ENCODE measurements at places on chromosomes 7 and 10.

- no peak for DNase-seq
These were observed 38.1 kb downstream of the CTTNBP2 start for GRCh38 chr7:117835016-117835664.

DNA sequence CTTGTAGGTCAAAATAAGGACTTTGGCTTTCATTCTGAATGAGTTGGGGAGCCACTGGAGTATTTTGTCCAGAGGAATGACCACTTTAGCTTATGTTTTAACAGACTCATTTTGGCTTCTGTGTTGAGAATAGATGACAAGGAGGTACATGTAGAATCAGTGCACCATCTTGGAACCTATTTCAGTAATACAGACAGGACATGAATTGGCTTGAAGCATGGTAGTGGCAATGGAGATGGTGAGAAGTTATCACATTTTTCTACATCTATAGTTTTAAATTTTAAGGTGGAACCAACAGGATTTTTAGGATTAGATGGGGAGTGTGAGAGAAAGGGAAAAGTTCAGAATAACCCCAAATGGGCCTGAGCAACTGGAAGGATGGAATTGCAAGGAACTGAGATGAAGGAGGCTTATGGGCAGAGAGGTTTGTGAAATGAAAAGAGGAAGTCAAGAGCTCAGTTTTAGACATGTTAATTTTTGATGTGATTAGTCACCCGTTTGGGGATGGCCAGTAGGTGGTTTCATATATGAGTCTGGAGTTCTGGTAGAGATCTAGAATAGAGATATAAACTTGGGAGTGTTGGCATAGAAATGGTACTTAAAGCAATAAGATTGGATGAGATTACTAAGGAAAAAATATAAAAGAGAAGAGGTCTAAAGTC, 89.2 kb upstream of the JAZF1 start:
- no peak for DNase-seq

GRCh38 chr10:74955796-74956195, 129.4 kb downstream of the KAT6B start:
- DNase-seq, result peak; percentile 23

DNA sequence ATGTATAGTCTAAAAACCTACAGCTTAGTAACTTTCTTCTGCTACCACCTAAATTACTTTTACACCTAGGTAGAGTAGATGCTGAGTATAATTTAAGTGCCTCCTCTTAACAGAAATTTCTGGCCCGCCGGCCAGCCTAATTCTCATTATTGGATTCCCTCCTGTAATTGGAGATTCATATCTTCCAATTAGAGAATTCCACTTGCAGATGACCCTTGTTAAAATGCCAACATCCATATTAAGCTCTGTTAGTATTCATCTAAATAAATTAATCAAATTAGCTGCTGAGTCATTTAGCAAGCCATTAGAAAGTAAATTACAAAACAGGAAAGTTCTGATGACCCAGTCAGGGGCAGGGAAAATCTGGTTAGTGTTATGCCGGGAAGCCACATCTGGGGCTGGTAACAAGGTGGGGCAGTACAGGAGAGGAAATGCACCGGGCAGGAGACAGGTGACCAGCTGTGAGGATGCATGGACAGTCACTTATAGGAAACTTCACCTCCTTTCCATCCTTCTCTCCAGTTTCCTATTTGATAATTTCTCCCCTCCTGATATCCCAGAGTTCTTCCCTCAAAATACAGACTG, 82.8 kb downstream of the ORC5 start:
- no peak for DNase-seq

GRCh38 chr10:60463746-60464145, 74.1 kb upstream of the ANK3 start:
- peak; percentile 59 for DNase-seq

GRCh38 chr10:124561206-124561605, 99.6 kb downstream of the LHPP start:
- DNase-seq, result no peak

GRCh38 chr7:17822547-17823173, 117.6 kb downstream of the SNX13 start:
- DNase-seq, result no peak

- peak; percentile 31 for DNase-seq
These were observed 59.5 kb upstream of the HECTD2 start for GRCh38 chr10:91350651-91351081.

DNA sequence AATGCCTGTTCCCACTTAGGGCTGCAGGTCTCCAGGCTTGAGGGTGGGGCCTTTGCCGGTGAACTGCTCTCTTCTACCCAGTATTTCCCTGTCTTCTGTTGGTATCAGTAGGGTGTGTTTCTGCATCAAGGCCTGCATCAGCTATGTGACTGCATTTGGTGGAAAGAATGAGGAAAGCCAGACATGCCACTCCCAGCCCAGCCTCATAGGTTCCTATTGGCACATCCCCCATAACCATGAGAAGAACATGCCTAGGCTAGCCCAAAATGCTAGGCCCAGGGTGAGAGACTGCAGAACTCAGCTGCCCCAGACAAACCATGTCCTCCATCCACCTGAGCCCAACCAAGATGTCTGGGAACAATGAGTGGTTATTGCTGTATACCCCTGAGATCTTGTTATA, 380.3 kb upstream of the ADARB2 start:
- no peak for DNase-seq

DNA sequence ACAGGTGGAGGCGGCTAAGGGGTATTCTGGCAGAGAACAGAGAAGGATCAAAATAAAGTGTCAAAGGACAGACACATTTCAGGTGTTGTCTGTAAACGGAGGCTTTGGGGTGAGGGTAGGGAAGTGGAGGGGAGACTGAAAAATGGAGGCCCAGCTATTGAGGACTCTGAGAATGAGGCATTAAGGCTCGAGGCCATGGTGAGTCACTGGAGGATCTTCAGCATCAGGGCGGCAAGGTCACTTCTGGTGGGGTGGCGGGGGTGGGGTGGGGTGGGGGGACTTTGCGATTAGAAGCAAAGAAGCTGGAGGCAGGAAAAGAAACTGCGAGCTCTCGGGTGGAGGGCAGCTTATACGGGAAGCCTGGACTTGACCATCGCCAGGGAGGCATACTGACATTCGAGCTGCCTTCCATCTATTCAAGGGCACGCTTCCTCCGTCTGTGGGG, 58.4 kb upstream of the PCGF5 start:
- DNase-seq, result peak; percentile 6

DNA sequence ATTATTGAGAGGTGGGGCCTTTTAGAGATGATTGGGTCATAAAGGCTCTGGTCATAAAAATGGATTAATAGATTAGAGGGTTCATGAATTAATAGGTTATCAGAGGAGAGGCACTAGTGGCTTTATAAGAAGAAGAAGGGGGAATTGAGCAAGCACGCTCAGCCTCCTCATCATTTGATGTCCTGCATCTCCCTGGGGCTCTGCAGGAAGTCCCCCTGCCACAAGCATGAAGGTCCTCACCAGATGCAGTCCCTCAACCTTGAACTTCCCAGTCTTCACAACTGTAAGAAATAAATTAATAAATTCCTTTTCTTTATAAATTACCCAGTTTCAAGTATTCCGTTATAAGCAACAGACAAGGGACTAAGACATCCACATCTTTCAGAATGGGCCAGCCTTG, 17.1 kb upstream of the C10orf67 start:
- DNase-seq, result no peak

GRCh38 chr10:84314275-84314674, 14.1 kb upstream of the CCSER2 start:
- DNase-seq, result no peak

DNA sequence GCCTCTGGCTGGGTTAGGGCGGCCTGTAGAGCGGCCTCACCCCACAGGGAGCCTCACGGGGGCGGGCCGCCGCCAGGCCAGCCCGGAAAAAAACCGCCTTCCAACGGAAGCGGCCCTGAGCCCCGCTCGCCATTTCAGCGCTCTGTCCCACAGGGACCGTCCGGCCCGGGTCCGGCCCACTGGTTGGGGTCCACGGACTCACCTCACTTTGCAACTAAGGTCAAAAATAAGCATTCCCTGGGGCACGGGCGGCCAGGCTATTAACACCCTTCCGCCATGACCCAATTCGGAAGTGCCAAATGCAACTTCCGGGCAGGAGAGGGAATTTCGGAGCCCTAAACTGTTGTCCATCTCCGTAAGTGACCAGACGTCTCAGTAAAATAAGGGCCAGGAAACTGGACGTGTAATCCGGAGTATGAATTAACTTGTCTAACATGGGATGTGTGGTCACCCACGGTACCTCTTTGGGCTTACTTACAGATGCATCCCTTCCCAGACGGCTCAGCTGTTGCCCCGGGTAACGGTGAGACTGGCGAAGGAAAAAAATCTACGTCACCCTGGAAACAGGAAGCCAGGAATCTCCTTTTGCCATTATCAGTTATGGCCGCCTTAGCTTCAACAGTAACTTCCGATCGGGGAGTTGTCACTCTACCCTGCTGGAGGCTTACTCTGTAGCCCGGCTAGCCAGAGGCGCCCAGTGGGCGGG, at the start of gene BBIP1:
Gene BBIP1 (minus strand): TSS at position 538 of the 706 bp plus-strand sequence. CDS start 1,023 bp downstream, outside the sequence.
- peak; percentile 100 for DNase-seq

GRCh38 chr7:28456044-28456443, 43.7 kb downstream of the CREB5 start:
- no peak for DNase-seq

GRCh38 chr7:25864511-25864910, 287.5 kb upstream of the NFE2L3 start:
- no peak for DNase-seq

- DNase-seq, result no peak
These were observed 133.0 kb upstream of the ZNF32 start for GRCh38 chr10:43781480-43782361.

DNA sequence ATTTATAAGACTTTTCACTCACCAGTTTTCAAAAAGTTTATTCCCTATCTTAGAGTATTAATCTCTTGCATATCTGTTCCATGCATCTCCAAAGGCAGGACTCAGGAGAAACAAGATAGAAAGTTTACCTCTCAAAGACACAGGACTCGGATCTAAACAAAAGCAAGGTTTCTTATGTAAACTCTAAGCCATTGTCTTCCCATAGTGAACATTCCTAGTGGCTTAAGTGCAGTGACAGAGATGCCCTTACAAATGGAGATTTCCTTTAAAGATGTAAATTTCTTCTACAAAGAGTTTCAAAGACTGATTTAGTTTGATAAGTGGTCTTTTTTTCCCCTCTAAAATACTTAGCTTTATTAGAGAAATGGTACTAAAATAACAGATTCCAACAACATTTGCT, 209.8 kb downstream of the ACTR3B start:
- no peak for DNase-seq

DNA sequence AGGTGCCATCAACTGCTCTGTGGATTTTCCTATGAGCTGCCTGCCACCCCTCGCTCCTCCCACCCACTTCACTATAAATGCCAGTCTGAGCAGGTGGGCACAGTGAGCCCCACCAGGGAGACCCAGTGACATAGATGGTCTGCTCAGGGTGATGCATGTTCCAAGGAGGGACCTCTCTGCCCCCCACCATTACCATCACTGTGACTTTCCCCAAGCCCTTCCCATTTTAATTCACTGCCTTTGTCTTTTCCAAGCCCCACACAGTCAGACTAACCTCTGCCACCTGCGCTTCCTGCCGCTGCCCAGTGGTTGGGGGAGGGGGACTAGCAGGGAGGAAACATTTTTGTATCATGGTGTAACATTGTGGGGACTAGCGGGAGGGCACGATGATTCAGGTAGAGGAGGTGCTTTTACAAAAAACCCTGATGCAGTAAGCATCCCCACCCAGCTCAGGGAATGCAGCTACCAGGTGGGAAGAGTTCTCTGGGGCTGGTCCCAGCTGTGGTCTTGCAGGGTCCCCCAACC, 24.6 kb downstream of the PRSS2 start:
- no peak for DNase-seq

DNA sequence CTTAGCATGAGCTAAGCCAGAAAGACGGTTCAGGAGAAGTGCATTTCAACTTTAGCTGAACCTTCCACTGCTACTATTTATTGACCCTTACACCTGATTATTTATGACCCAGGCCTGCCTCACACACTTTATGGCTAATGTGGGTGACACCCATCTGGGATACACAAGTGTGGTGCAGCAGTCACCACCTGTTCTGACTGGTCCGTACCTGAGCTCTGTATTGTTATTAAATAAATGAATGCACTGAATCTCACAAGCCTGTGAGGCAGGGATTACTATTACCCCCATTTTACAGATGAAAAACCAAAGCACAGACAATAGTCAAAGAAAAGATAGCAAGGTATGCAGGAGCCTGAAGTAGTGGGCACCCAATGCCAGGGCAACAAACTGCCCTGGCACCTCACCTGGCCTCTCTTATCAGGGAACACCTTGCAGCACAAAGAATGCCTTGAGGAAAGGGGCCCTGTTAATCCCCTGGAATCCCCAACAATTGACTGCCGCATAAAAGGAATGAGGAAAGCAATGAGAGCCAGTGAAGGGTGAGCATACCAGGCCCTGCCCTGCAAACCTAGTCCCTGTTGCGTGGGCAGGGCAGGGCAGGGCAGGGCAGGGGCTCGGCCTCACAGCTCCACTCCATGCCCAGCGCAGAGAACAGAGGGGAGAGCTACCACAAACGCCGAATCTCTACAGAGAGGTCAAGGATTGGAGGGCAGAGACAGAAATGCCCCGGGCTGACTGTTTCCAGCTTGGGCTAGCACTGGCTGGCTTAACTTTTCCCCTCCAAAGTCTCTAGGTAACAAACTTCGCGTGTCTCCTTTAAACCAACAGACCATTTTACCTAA, 1.3 kb downstream of the ANXA11 start:
- DNase-seq, result no peak

DNA sequence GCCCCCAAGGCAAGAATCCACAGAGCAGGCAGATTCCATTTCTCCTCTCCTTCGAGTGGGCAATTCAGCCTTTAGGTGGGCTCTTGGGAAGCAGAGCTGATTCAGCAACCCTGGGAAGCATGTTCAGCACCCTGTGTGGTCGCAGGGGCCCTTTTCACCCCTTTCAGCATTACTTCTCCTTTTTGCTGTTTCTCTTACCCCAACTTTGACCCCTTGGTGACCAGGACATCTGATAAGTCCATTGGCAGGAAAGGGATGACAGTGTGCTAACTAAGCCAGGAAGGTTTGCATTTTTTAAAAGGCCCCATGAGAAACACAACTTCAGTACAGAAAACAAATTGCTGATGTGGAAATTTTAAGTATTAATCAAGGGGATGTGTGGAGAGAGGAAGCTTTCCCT, 283.7 kb upstream of the NRP1 start:
- no peak for DNase-seq
